ENCODE measurements at places on chromosomes 4 and X. TPM values are rescaled to one million over a fixed set of nuclear protein-coding genes. Genes with fewer than 3 reads are reported as not detected.

UBE2A gene
- 41.2 TPM for total RNA-seq

MAP7D3 gene
- total RNA-seq, result 17.6 TPM

RFC1 gene
- total RNA-seq, result 32.5 TPM

C1QTNF7 gene
- 5.1 TPM for total RNA-seq

KLHL4 gene
- total RNA-seq, result 3.6 TPM

GPR82 gene
- 0.46 TPM for total RNA-seq

STOX2 gene
- total RNA-seq, result 10.2 TPM

GRCh38 chr4:75834772-75835154 lies 67.5 kb downstream of the PPEF2 start:
- no peak for DNase-seq

GRCh38 chr4:127809173-127809800 lies 27.2 kb downstream of the HSPA4L start:
- DNase-seq, result no peak

DNA sequence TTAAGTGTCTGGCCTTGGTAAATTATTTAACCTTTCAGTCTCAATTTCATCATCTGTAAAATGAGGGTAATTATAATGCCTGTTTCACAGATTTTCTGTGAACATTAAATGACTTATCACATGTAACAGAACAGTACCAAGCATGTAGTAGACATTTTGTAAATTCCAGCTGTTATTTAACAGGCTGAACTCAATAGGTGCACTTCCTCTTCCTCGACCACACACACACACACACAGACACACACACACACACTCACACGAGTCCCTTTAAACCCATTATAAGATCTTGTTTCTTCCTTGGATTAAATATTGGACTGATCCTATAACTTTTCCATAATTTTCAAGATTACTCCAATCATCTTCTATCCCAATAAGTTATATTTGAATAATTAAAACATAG lies 53.4 kb upstream of the COL25A1 start:
- DNase-seq, result no peak

- DNase-seq, result no peak
Observed at GRCh38 chrX:136999024-136999423, 34.8 kb downstream of the GPR101 start.

- DNase-seq, result no peak
Observed at GRCh38 chr4:146520896-146521540, 722 bp downstream of the SLC10A7 start.

GRCh38 chr4:128649575-128650205 lies 159.8 kb upstream of the JADE1 start:
- DNase-seq, result no peak

DNA sequence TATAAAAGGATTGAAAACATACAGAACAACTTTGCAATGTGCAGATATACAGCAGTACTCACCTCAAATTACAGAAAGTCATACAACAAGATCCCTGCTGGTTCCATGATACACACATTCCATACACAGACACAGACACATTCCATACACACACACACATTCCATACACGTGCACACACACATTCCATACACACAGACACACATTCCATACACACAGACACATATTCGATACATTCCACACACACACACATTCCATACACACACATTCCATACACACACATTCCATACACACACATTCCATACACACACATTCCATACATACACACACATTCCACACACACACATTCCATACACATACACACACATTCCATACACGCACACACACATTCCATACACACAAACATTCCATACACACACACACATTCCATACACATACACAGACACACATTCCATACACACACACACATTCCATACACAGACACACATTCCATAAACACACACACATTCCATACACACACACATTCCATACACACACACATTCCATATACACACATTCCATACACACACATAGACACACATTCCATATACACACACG lies 13.7 kb downstream of the LINC00632 start:
- DNase-seq, result no peak

- no peak for DNase-seq
Observed at GRCh38 chr4:75800972-75801371, 76.6 kb downstream of the USO1 start.

GRCh38 chr4:42078184-42078801 lies 74.2 kb downstream of the BEND4 start:
- DNase-seq, result no peak
